Ascending aorta (tissue), 2 donors: ENCODE measurements at places on chromosomes 6 and 20. TPM values are rescaled to one million over a fixed set of nuclear protein-coding genes. Genes with fewer than 3 reads are reported as not detected.

CRIP3 gene
- not detected for total RNA-seq

C20orf202 gene
- not detected for total RNA-seq

SLC13A3 gene
- total RNA-seq = not detected

SCGN gene
- not detected for total RNA-seq

FAXC gene
- total RNA-seq = not detected

CD83 gene
- total RNA-seq = 0.11 TPM

COL12A1 gene
- 140 TPM for total RNA-seq

ARMC12 gene
- total RNA-seq = not detected

- no peak for DNase-seq
Observed at GRCh38 chr6:101386982-101387381, 6.5 kb upstream of the GRIK2 start.

DNA sequence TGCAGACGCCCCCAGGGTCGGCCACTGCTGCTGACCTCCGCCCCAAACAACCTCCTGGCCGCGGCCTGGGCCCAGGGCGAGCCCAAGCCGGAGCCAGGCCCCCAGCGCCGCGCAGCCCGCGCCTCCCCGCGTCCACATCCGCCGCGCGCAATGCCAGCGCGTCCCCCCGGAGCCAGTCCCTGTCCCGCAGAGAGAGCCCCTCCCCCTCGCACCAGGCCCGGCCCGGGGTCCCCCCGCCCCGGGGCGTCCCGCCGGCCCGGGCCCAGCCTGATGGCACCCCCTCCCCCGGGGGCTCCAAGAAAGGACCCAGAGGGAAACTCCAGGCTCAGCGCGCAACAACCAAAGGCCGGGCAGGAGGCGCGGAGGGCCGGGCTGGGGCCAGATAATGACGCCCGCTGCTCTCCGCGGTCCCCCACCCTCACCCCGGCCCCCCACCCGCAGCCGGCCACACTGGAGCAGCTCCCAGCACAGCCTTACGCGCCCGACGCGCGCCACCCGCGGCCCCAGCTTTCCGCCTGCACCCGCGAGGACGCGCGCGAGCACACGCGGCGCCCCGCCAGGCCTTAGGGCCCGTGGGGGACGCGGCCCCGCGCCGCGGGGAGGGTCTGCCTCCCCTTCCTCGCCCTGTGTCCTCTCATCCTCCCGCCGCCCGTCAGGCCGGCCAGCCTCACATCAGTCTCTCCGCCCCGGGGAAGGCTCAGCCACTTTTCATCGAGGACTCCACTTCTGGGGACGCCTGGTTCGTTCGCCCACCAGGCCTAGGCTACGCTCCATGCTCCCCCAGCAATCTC, 12.9 kb upstream of the SLC22A7 start:
- no peak for DNase-seq

DNA sequence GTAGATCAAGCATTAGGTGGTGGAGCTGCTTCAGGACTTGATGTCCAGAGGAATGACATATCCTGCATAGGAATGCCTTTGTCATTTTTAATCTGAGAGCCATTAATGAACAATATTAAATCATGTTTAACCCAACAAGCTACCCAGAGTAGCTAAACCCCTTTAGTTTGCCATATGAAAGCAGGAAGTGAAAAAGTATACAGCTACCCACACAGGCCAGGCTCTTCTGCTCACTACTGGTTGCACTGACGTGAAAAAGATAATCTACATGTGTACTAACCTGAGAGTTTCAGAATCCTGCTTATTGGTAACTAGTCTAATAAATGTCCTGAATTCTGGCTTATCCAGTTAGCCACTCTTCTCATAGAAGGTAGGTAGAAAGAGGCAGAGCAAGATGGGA, 19.9 kb downstream of the GLYATL3 start:
- DNase-seq = no peak

DNA sequence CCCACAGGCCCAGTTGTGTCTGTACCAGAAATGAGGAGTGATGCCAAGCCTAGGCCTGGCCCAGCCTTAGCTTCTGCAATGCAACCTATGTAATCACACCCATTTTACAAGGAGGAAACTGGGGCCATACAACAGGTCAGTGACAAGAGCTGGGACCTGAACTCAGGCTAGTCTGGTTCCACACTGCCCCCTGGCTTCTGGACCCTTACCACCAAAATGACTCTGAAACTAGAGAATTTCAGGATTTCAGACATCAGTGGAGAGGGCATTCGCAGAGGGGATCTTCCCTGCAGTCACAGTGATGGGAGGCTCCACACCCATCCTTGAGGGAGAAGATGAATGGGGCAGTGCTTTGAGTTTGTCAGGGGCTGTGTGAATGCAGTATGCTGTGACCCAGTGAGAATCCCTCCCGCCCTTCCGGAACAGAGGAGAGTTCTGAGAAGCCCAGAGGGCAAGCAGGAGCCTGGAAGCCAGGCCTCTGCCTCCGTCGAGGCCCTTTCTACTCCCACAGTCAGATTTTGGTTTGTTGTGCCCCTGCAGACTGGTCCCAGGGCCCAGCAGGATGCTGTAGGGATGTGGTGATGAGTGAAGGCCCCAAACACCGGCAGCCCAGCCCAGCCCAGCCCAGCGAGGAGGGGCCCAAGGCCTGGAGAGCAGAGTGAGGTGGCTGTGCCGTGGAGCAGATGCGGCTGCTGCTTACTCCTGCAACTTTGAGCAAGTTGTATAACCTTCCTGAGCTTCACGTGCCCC, 48.1 kb upstream of the MYL9 start:
- DNase-seq = no peak

DNA sequence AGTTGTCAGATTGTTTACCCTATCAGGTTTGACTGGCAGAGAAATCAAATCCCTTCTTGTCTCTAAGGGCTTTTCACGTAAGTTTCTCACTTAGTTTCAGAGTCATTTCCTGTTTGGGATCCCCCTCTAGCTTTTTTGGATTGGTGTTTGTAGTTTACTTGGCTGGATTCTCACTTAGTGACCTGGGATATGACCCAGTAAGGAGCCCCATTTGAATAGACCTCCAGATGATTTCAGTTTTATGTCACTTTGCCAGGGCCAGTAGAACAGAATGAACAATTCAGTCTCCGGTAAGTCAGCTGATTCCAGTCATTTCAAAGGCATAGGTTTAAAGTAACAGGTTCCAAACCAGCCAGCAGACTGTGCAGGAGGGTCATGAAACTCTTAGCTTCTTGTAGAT, 8.2 kb downstream of the FAM135A start:
- no peak for DNase-seq

DNA sequence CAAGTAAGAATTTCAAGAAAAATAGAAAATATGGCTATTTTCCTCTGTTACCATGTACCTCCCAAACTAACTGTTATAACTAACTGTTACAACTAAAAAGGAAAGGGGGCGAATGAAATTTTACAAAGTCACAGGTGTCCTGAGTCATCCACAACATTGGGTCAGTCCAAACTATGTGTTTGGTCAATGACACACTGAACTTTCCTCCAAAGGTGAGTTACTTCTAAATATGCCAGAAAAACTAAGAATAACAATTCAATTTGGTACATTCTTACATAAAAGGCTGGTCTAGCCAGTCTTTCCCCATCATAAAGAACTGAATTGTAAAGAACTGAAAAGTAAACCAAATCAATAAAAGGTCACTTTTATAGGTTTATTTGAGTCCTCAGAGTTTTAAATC, 44.3 kb downstream of the ILRUN start:
- DNase-seq = no peak

DNA sequence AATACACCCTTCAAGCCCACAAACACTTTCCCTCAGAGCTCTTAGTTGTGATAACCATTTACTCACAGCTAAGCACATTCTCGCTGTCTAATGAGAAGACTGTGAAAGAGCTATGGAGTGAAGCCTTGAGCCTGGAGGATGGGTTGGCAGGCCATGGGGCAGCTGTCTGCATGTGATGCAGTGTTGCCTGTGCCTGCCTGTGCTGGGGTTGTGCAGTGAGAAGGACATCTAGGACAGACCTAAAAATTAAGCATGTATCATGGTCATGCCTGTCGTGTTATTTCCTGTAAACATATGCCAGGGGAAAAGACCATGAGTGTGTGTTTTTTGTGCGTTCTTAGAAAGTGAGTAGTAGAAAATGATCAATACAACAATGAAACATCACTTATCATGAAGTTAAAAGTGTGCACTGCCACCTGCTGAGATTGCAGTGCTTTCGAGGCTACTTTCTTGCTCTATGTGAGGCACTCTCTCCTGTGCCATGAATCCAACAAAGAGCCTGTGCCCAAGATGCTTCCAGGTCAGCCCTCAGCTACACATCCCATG, 8.1 kb upstream of the ZC3H12D start:
- DNase-seq = no peak

- no peak for DNase-seq
Observed at GRCh38 chr6:36169023-36170007, 27.2 kb upstream of the BRPF3 start.

DNA sequence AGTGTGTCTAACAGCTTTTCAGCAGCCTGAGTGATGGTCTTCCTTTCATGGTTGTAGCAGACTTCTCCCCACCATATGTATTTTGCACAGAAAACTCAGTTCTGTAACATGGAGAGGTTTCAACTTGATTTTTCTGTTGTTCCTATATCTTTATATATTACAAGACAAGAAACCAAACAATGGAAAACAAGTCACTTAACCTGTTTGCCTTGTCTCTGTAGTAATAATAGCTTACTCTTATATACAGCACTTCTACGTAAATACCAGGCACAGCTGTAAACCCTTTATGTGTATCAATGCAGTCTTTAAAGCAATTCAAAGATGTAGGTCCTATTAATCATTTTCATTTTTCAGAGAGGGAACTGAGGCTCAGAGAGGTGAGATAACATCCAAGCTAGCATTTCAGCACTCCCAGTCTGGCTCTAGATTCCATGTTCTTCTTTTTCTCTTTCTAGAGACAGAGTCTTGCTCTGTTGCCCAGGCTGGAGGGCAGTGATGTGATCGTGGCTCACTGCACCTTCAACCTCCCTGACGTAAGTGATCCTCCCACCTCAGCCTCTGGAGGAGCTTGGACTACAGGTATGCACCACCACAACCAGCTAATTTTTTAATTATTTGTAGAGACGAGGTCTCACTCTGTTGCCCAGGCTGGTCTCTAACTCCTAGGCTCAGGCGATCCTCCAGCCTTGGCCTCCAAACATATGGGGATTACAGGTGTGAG, 90.4 kb downstream of the DTNBP1 start:
- no peak for DNase-seq

- no peak for DNase-seq
Observed at GRCh38 chr6:110656492-110656891, 158.8 kb downstream of the CDK19 start.

- DNase-seq = no peak
Observed at GRCh38 chr6:57108691-57109090, 18.7 kb downstream of the ZNF451 start.

- DNase-seq = no peak
Observed at GRCh38 chr6:142856624-142857232, 88.2 kb downstream of the HIVEP2 start.

- DNase-seq = no peak
Observed at GRCh38 chr20:24572862-24573261, 103.4 kb downstream of the SYNDIG1 start.

GRCh38 chr6:29702519-29703103, 20.6 kb upstream of the HLA-F start:
- no peak for DNase-seq

- no peak for DNase-seq
Observed at GRCh38 chr6:109485266-109485935, 2.4 kb upstream of the ZBTB24 start.

DNA sequence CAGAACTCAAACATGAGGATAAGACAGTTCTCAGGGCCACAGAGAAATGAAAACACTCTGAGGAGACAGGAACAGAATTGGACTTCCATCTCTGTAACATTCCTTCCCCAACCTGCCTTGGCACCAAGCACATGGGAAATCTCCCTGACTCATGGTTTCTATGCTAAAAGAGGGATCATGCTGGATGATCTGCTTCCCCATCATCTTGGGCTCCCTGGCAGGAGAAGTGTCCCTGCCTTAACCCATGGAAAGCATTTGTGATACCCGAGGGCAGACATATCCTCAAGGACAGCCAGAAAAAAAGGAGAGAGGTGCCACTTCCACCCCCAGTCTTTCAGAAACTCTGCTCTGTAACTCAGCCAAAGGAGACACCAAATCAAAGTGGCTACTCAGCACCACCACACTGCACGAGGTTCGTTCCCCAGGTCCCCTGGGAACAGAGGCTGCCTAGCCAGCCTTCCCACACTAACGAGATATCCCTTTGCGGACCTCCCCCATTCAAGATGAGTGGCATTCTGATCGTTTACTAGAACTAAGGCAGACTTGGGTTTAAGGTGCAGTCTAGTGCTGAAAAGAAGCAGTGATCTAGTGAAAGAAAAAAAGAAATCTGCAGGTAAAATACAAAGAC, 34.8 kb downstream of the BLOC1S5 start:
- DNase-seq = no peak

GRCh38 chr20:44644667-44645131, 6.8 kb downstream of the ADA start:
- DNase-seq = no peak

GRCh38 chr6:168101590-168102314, 22.7 kb upstream of the FRMD1 start:
- DNase-seq = no peak

GRCh38 chr20:46690219-46691106, 1.2 kb upstream of the TP53RK start:
- DNase-seq = no peak

DNA sequence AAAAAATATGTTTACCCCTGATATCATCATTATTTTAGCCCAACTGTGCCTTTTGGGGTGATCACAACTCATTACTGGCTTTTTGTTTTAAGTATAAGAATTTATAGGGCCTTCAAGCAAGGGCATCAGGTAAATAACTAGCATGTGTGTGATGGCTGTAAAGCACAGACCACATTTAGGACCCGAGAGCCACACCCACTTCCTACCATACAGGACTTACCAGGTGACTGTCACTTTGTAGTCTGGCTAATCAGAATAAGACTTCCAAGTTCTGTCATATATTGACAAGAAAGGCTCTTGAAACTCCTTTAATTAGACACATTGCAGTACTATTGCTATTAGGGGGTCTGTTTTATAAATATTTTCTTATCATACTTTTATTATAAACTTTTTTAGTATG, 31.1 kb downstream of the TMEM242 start:
- DNase-seq = no peak

DNA sequence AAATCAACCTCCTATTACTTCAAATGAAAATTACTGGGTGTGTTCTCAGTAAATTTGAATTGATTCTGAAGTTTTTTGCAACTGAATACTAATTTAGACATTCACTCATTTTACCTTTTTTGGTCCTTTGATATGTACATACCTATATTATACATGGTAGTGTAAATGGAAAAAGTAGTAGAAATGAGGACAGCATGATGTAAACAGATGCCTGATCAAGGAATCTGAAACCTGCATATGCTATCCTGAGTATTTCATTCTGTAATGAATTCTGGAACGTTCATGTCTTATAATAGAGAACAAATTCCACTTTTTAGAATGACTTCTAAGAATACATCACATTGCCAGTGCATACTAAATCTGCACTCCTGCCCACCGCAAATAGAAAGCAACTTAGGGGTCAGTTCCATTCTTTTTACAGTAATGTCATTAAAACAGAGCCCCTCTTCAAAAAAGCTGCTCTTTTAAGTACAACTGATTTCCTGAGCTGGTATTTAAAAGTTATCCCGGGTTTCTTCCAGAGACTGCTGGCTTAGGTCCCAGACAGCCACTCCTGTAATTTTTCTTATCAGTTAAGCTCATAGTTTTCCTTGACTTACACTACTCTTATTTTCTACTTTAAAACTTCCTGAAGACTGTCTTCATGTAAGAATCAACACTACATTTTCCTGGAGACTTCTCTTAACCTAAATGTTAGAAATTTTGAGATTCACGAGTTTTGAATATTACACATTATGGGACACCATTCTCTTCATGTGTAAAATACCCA, 48.4 kb downstream of the MAP3K7 start:
- no peak for DNase-seq
